ENCODE measurements at places on chromosomes 1 and 21.

DNA sequence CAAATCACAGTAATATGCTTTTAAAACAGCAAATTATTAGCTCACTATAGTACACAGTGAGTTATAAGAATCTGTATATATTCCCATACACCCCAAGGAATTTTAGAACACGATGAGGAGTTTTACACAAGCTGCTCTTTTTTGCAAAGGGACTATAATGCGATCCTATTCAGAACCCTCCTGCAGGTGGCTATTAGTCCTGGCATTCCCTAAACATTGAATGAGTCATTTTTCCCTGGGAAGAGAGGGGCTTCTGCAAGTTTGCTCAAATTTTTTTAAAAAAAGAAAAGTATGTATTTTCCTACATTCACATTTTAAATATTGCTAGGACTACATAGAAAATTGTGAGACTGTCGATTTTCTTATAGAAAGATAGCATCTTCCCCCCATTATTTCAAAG, 106.3 kb downstream of the COL11A1 start:
- no peak for DNase-seq

GRCh38 chr1:19313636-19313959, 1.5 kb downstream of the SLC66A1 start:
- DNase-seq, result no peak

DNA sequence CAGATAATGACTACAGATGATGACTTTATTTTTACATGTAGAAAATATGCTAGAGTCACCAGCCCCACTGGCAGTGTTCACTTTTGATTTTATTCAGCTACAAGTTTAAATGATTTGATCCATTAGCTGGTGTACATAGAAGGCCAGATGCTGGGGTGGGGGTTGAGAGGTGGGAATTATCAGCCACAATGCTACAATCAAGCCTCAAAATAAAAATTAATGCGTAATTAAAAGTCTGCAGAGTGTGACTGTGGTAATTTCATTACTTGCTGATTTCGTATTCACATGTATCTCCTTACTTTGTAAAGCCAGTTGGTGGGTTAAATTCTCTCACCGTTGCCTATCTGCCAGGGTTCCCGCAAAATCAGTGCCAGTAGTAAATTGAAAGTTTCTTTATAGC, 109.3 kb downstream of the GALNT2 start:
- DNase-seq, result no peak

DNA sequence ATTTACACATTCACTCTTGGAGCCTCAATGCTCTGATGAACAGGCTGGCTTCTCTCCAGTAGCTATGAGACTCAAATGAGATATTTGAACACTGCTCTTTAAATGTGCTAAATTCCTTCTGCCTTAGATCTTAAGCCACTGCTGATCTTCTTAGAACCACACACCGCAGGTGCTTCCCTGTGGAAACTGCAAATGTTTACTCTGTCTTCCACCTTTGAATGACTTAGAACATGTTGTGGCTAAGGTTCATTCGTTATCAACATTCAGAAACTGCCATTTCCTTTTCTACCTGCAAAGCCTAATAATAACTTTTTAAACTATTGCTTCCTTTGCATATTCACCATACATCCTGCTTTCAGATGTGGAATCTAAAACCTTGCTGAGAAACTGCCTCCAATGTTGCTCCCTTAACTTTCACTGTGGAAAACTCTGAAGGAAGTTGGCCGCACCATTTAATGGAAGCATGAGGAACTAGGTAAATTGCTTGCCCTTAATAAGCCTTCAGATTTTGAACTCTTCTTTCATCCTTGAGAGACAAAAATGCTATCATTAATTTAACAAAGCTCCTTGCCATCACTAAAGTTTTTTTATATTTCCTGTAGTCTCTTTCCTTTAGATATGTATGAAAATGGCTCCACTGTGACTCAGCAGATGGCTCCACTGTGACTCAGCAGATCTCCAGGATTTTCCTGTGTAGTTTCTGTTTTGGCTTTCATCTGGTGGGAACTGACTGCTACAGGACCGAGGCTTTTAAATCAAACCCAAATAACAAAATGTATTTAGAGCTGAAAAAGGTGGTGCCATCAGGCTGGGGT, 143.8 kb downstream of the TNFSF18 start:
- DNase-seq, result peak; percentile 31

GRCh38 chr1:87939444-87939843, 610.8 kb downstream of the LMO4 start:
- DNase-seq, result no peak

GRCh38 chr1:30718636-30719405, 4.6 kb downstream of the MATN1 start:
- peak; percentile 97 for DNase-seq

- no peak for DNase-seq
These were observed 136.0 kb upstream of the NGF start for GRCh38 chr1:115473986-115474565.

DNA sequence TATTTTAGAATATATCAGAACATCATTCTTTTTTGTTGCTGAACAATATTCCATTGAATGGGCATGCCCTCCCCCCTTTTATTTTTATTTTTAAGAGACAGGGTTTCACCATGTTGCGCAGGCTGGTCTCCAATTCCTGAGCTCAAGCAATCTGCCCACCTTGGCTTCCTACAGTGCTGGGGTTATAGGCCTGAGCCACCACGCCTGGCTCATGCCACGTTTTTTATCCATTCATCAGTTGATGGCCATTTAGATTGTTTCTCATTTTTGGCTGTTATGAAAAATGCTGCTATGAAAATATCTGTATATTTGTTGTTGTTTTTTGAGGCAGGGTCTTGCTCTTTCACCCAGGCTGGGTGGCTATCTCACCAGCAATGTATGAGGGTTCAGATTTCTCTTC, 19.8 kb downstream of the SPEN start:
- DNase-seq, result no peak
